Caco-2 (cell line): ENCODE measurements at places on chromosomes 5 and 9.

DNA sequence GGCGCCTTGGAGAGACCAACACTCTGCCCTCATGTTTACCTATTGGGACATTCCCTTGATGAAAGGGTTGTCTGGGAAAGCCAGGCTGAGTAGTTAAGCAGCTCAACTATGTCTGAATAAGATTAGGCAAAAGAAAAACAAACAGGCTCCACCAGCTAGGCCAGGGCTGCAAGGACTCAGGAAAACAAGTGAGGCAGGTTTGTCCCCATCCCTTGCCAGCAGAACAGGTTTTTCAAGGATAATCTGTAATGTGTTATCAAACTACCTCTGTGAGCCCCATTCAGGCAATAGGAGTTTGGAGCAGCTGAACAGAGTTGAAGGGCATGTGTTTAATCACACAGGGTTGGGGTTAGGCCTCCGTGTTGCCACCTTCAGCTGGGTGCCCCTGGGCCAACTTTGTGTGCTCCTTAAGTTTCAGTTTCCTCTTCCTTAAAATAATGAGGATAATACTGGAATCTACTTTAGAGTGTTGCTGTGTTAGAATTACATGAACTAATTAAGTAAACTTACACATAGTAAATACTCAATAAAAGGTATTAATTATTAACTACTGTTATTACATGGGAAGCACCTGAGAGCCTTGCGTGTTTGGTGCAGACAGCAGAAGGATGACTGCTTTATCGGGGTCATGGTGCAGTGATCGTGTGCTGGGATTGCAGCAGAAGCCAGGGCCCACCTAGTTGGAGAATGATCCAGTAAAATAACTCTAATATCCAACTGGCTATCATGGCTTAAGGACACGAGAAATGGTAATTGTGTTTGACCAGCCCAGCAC is 72.1 kb upstream of the ATP10B start:
- peak; percentile 95 for DNase-seq

DNA sequence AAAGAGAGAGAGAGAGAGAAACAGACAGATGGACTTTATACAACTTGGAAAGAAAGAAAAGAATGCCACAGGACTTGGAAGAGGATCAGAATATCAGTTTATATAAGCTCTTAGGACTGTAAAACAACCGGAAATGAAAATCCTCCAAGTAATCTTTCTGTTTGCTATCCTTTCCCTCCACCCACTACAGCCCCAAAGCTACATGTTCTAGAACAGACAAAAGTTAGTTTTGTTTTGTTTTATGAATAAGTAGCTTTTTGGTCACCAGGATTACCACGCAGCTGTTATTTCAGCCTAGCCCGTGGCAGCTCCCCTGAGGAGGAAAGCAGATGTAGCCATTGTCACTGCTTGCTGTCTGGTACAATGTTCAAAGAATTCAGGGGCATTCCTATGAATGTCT is 66.6 kb downstream of the SH3TC2 start:
- DNase-seq = no peak

- no peak for DNase-seq
These were observed 389.1 kb upstream of the ST8SIA4 start for GRCh38 chr5:101292199-101292598.

DNA sequence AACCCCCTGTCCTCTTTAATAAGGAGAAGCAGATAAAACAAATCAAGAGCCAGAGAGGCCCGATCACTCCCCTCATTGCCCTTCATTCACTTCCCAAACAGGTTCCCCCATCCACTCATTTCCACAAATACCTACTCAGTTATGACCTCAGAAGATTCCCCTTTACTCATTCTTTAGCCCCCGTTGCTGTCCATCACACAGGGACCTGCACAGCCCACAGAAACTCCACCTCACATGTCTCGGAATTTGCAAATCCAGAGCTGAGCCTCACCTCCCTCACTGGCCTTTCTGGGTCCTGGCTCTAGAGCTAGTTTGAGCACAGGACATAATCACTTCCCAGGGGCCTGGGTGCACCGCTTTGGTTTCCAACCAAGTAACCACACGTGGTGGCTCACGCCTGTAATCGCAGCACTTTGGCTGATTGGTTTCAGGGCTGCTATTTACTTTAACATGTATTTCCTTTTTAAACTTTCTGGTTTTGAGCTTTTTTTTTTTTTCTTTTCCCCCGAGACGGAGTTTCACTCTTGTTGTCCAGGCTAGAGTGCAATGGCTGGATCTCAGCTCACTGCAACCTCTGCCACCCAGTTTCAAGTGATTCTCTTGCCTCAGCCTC is 17.8 kb downstream of the ATP6V0E1 start:
- DNase-seq = no peak

DNA sequence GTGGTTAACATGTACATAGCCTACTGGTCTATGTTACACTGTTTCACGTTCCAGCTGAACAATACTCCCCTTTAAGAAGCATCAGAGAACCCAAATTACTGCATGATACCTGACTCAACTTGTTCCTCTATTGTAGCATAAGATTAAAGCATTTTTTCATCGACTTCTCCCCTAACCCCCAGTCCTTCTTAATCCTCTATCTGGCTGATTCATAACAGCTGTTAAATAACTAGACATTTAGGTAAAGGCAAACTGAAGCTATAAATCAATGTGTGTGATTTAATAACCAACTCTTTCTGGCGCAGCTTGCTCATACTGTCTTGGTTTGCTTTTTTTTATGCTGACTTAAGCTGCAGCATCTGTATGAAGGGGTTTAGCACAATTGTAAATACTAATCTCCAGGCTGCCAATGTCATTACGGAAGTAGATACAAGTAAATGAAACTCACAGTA is 94.2 kb upstream of the MTAP start:
- DNase-seq = no peak

DNA sequence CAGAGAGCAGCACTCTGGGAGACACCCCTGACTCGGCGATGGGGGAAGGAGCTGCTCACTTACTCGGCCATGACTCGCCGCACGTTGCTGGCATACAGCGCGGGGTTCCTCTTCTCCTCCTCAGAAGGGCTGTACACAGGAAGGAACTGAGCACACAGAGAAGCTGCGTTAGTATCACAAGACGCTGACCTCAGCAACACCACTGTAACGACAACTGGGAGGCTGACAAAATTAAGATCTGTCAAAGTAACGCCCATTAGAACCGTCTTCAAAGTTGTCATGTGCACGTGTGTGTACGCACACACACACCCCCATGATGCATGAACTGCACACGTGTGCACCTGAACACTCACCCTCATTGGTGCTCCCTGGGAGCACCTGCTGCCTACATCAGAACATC is 32.1 kb upstream of the SLC6A3 start:
- DNase-seq = no peak

DNA sequence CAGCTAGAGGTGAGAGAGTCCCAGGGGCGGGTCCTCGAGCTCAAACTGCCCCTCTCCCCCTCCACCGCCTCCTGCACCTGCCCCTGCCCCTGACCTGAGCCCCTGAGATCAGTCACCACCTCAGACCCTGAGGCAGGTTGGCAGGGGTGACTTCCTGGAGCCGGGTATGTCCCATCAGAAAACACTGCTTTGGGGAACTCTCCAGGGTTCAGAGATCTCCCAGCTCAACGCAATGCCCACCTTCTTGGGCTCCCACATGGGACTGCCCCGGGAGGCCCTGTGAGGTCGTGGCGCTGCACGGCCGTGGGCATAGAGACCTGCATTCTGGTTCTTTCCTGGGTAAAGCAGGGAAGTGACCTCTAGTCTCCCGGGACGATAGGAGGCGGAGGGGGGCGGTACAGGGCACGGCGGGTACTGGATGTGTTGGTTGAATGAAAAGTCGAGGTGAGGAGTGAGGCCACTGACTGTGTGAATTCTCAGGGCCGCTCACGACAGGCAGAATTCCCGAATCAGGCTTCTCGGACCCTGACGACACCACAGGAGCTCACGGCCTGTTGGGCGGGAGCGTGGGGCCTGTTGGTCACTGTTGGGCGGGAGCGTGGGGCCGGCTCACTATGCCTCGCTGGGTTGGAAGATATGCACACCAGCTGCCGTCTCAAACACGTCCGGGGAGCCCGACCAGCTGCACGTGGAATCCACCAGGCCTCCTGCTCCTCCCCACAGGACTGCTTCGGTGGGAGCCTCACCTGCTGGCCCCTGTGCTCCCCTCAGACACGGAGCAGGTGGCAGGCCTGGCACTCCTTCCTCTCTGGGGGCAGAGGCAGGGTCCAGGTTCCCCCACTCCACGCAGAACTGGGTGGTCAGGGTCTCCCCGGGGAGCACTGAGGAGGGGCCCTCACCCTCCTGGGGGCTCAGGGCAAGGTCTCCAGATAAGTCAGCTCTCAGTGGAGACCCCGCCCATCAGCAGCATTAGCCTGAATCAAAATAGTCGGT is 178.0 kb upstream of the PPP1R26 start:
- no peak for DNase-seq

GRCh38 chr5:14665949-14666348 is 1.4 kb downstream of the OTULIN start:
- no peak for DNase-seq

- DNase-seq = no peak
These were observed 209.0 kb upstream of the MVB12B start for GRCh38 chr9:126117631-126118030.

GRCh38 chr9:93112864-93113389 is 16.9 kb downstream of the CARD19 start:
- DNase-seq = no peak

- DNase-seq = no peak
These were observed 39.2 kb upstream of the ELOVL7 start for GRCh38 chr5:60883229-60883628.

- no peak for DNase-seq
These were observed 7.6 kb upstream of the EGR1 start for GRCh38 chr5:138457531-138458275.

DNA sequence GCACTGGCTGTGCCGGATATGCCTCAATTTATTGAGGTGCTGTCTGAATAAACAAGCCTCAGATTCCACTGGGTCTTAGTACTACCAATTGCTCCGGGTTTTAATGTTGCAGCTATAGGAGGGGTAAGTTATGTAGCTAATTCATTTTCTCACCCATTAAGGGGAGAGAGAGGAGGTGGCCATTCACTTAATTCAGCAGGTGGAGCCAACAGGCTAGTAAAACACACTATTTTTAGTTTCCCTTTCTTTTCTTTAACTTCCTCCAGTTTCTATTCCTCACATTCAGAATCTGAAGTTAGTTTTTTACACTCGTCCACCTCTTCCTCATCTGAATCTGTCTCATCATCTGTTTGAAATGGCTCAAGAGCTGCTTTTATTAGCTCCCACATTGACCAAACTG is 105.6 kb upstream of the CDH10 start:
- no peak for DNase-seq

- peak; percentile 52 for DNase-seq
These were observed 10.6 kb upstream of the GRIN1 start for GRCh38 chr9:137128158-137128861.

- DNase-seq = no peak
These were observed 292.8 kb downstream of the YTHDC2 start for GRCh38 chr5:113806250-113806649.

- DNase-seq = no peak
These were observed 1.1 kb upstream of the SYNPO start for GRCh38 chr5:150639377-150639692.

GRCh38 chr5:146399481-146399880 is 47.7 kb upstream of the TCERG1 start:
- DNase-seq = no peak

GRCh38 chr5:123089914-123090660 is 1.0 kb downstream of the PRDM6 start:
- DNase-seq = no peak

GRCh38 chr9:38643815-38644173 is 23.4 kb upstream of the ANKRD18A start:
- DNase-seq = no peak

- no peak for DNase-seq
These were observed 701.3 kb upstream of the ACO1 start for GRCh38 chr9:31683116-31683515.

DNA sequence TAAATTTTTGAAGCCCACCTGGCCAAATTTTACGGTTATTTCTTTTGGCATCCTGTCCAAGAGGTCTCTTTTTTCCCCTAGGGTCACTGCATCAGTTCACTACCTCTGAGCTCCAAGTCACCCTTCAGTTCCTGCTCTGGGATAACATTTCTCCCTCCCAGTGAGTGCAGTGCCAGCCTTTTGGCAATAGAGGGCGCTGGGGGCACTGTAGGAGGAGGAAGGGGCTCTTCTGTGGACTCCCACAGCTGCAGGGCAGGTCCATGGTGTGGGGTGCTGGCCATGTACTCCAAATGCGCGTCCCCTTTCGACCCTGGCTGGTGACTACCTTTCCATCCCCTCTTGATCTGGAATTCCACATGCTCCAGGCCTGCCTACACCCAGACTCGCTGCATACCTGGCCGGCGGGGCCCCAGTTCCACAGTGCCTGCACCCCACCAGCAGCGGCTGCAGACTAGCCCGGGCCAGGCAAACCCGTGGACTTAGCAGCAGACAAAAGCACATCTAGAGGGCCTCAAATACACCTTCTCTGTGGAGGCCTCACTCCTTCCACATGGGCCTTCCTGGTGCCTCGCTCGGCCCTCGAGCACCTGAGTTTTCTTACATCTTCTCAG is 20.3 kb upstream of the NINJ1 start:
- peak; percentile 60 for DNase-seq
